Activated CD4-positive, alpha-beta T cell treated with anti-CD3 and anti-CD28 coated beads, Interleukin-2, amount 50 U/mL, for 16 hours (primary cell): ENCODE measurements at places on chromosomes 4 and X.
A peak's percentile ranks its signal among the peaks of the same experiment; 100 is the strongest.

DNA sequence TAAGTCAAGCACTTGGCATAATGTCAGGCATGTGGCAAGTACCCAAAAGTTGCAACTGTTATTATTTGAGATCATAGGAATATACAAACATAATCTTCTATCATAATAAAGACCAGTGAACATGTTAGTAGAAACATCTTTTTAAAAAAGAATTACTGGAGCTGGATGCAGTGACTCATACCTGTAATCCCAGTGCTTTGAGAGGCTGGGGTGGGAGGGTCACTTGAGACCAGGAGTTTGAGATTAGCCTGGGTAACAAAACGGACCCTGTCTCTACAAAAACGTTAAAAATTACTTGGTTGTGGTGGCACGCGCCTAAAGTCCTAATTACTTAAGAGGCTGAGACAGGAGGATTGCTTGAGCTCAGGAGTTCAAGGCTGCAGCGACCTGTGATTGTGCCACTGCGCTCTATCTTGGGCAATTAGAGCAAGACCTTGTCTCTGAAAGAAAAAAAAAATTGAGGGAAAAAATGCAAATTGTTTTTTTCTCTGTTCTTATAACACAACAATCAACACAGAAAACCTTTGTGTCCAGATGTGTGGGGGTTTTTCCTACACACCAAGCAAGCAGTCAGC lies 284.3 kb downstream of the ARHGAP10 start:
- no peak for DNase-seq

DNA sequence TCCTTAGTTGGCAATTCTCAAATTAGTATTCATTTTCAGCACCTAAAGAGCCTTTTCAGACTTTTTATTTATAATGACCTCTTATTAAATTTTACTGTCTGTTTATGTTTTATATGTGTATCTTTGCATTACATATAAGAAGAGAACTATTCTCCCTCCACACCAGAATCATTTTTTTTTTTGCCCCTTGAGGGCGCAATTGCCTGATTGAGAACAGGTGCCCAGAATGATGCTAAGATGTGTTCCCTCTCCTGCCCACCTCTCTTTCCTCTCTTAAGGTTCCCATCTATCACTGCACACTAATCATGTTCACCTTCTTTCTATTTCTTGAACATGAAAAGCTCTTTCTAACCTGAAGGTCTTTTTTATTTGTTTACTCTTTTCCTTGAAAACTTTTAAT lies 44.2 kb upstream of the ADAM29 start:
- DNase-seq: no peak

DNA sequence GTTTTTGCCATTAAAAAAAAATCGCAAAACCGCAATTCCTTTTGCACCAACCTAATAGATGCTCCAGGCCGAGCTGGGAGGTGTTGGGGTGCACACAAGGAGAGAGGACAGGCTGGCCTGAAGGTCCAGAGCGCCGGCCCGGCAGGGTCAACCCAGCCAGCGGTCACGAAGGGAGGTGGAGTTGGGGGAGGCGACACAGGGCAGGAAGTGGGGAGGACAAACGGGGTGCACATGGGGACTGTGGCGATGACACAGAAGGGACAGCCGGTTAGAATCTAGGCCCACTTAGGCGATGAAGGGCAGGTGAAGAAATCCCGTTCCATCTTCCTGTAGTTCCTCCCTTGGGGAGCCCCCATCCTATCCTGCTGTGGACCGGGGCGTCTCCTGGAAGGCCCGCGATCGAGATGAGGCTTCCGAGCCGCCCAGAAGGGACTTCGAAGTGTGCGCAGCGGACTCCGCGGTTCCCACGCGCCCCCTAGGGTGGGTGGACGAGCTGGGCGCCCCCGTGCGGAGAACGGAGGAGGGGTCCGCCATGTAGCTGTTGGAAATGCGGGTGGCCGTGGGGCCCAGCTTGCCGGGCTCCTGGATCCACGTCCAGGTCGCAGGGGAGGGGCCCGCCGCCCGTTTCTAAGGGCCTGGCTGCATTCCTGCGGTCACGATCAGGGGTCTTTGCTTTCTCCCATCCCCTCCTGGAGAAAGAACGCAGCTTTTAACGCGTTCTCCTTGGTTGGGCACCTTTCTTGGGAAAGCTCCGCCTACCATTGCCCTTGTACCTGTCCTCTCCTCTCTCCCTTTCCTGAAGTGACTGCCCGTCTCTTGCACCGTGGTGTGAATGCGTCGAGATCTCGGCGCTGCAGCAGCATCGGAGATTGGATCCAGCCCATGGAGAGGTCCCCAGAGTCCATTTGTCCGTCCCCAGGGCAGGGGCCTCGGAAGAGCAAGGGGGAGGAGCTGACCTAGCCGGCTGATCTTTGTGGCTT lies 17.0 kb upstream of the HPF1 start:
- DNase-seq: peak; percentile 21

- DNase-seq: peak; percentile 56
These were observed 102.6 kb downstream of the PRDM5 start for GRCh38 chr4:120819805-120820437.

- no peak for DNase-seq
These were observed 15.2 kb upstream of the ARHGAP24 start for GRCh38 chr4:85459736-85460135.
